ENCODE measurements at places on chromosomes 7 and 10.
A peak's percentile ranks its signal among the peaks of the same experiment; 100 is the strongest.

- no peak for ATAC-seq
These were observed 106.8 kb upstream of the FAM133B start for GRCh38 chr7:92697012-92697411.

DNA sequence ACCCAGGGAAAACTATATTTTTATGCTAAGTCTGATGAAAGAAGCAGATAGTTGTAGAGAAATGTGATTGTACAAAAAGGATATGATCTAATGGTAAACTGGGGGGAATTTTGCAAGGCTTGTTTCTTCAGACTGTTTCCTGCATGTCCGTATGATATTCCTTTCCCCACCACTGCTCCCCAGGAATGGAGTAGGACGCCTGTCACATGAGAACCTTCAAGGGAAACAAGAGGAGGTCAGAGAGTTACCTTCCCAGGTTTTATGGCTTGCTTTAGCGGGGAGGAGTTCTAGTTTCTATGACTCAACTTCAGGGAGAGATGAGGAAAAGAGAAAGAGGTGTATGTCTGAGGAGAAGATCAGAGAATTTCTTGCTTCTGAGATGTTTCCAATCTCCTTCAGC lies 16.4 kb upstream of the ITPRID1 start:
- ATAC-seq, result no peak

GRCh38 chr7:133625046-133625445 lies 372.2 kb downstream of the EXOC4 start:
- no peak for ATAC-seq

DNA sequence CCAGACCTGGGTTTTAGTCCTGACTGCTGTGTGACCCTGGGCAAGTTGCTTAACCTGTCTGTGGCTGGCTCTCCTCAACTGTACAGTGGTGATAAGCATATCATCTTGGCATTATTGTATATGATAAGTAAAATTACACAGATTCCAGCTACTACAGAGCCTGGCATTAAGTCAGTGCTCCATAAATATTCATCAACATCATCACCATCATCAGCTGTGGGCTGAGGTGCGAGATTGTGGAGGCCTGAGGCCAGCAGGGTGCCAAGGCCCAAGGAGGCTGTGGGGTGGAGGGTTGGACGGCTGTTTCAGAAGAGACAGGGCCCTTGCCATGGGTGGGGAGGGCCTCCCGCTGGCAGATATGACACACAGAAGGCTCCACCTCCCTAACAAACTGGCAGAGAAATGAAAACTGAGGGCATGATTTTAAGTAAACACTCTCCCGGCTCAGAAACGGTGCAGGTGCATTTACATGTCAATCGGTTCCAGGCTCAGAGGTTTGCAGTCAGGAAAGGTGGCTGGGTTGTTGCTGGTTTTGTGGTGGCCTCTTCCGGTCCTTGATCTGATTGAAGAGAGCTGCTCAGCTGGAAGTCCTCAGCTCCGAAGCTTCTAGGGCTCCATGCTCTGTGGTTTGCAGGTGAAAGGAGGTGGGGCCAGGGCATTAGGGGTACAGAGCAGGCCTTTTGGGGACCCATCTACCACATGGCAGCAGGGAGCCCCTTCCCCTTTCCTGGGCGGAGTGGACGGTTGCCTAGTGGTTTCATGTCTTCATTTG lies 10.2 kb downstream of the CRYGN start:
- ATAC-seq, result peak; percentile 43

DNA sequence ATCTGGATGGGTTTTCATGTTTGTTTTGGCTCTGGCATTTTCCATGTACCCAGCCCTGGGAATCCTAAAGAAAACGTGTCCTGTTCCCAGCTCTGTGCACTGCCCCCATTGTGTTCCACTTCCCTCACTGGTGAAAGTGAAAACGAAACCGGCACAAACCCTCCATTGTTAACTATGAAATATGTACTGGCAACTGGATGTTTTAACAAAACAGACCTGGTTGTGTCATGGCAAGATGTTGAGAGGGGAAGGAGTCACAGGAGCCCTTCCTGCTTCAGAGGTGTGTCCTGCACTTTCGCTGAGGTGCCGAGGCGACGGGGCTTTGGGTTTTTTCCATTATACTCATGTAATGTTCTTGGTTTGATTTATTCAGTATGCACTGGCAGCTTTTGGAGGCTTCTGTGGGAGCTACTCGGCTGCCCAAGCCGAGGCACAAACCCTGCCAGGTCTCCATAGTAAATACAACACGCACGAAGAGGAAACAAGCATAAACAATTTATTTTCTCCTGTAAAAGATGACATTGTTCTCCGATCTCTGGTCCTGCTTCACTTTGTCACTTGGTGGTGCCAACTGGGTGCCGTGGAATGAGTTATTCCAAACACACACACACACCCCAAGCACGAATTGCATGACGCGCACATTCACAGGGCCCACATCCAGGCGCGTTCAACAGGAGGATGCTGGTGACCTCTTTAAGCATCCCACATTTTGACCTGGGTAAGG lies 118.2 kb downstream of the CDK6 start:
- peak; percentile 92 for ATAC-seq

- no peak for ATAC-seq
These were observed 12.1 kb upstream of the MCU start for GRCh38 chr10:72679838-72680241.

DNA sequence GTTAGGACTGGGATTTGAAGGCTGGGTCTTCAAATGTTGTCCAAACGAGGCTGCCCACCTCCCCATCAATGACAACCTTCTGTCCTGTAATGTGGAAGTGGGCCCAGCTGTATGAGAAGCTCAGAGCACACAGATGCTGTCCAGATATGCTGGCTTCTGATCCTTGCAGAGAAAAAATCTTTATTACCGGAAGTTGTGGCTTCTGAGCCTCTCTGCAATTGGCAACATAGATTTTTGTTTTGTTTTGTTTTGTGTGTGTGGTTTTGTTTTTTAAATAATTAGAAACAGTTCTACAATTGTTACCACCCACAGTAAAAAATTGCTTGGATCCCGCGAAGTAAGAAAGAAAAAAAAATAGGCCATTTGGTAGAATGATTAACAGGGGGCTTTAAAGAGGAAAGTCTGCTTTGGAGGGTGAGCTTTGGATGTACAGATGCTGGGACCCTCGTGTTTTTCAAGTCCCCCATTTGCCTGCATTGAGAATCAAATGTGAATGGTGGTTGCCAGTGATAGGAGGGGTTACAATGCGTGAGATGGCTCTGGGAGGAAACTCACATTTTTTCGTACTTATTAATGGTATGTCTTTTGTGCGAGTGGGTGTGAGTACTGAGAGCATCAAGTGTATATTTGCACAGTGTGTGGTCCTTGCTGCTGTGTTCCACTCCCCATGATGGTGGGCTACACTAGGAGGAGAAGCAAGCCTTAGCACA lies 153.2 kb downstream of the TCF7L2 start:
- ATAC-seq, result no peak

Measured in activated CD4-positive, CD25-positive, alpha-beta regulatory T cell treated with anti-CD3 and anti-CD28 coated beads, Interleukin-2, amount 50 U/mL, for 24 hours (primary cell).